Activated CD8-positive, alpha-beta T cell treated with anti-CD3 and anti-CD28 coated beads, Interleukin-2, amount 10 ng/mL, durations not matched to agents 7 days and 5 days (primary cell): ENCODE measurements at places on chromosomes 4 and X.
A peak's percentile ranks its signal among the peaks of the same experiment; 100 is the strongest.

DNA sequence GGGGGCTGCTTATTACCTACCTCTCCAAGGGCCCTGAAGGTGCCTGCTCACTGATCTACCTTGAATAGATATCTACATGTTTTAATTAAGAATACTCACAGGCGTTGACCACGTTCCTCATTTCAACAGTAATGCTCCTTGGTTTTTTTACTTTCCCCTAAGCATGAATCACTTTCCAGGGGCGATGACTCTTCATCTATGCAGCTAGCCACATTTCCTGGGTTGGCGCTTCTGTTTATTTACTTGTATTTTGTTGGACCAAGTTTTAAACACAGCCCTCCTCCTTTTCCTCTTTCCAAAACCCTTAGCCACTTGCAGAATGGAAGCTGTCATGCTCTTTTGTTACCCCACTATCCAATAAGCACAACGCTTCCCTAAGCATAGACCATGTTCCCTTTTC, 50.8 kb downstream of the CBLL2 start:
- DNase-seq = no peak
- no peak overlapping the region for H3K4me3 ChIP-seq
- no peaks in the 10 kb centered on the region for H3K4me1 ChIP-seq

DNA sequence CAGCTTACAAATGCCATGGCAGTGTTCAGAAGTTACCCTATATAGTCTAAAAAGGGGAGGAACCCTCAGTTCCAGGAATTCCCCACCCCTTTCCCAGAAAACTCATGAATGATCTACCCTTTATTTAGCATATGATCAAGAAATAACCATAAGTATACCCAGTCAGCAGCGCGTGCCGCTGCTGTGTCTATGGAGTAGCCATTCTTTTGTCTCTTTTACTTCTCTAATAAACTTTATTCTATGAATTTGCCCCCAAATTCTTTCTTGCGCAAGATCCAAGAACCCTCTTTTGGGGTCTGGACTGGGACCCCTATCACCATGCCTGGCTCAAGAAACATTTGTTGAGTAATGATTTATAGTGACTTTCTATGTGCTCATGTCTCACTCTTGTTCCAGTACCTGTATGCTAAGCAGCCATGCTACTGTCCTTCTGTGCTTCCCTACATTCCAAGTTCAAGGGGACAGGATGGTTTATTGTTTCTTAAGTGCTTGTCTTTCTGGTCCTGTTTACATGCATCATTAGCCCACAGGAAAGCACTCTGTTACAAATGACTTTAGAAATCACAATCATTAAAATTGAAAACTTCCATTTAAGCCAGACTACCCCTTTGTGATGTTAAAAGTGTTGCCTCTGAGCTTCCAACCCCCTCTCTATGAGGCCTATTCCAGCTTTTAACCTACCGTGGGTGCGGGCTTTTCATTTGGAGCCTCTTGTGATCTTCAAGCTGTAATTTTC, 63.4 kb upstream of the S100G start:
- no peak overlapping the region for H3K27ac ChIP-seq
- no peak overlapping the region for H3K4me3 ChIP-seq
- H3K4me1 ChIP-seq = peaks cover 15% of the 10 kb centered on the region
- peaks cover 19% of the 10 kb centered on the region for H3K36me3 ChIP-seq

- no peak for DNase-seq
- no peak overlapping the region for H3K4me3 ChIP-seq
- no peaks in the 10 kb centered on the region for H3K36me3 ChIP-seq
These were observed 206.5 kb downstream of the ENOX2 start for GRCh38 chrX:130696542-130696941.

GRCh38 chrX:13790206-13791131, 26.4 kb downstream of the GPM6B start:
- no peak overlapping the region for H3K4me3 ChIP-seq
- H3K36me3 ChIP-seq = no peaks in the 10 kb centered on the region
- H3K27ac ChIP-seq = no peak overlapping the region
- DNase-seq = no peak
- H3K4me1 ChIP-seq = no peaks in the 10 kb centered on the region

- no peak overlapping the region for H3K4me3 ChIP-seq
- no peak for DNase-seq
- no peaks in the 10 kb centered on the region for H3K4me1 ChIP-seq
- H3K27me3 ChIP-seq = no peaks in the 10 kb centered on the region
These were observed 108.1 kb upstream of the PAQR3 start for GRCh38 chr4:79047316-79047715.

- no peaks in the 10 kb centered on the region for H3K4me1 ChIP-seq
- H3K27me3 ChIP-seq = no peaks in the 10 kb centered on the region
- H3K4me3 ChIP-seq = no peak overlapping the region
- H3K36me3 ChIP-seq = no peaks in the 10 kb centered on the region
These were observed 52.1 kb downstream of the TSC22D3 start for GRCh38 chrX:107723511-107723910.

GRCh38 chr4:168920441-168921065, 89.5 kb downstream of the CBR4 start:
- no peak overlapping the region for H3K27ac ChIP-seq
- H3K27me3 ChIP-seq = no peaks in the 10 kb centered on the region
- DNase-seq = no peak
- no peaks in the 10 kb centered on the region for H3K36me3 ChIP-seq

GRCh38 chrX:49695276-49696180, at the start of gene PAGE1:
PAGE1 (minus strand) TSS chrX:49695984; CDS start chrX:49694770, 1,214 bp downstream.
- no peaks in the 10 kb centered on the region for H3K27me3 ChIP-seq
- no peak within 1 kb of the TSS for H3K4me3 ChIP-seq
- H3K36me3 ChIP-seq = no peaks in the 10 kb centered on the region
- no peak within 1 kb of the TSS for H3K27ac ChIP-seq
- H3K4me1 ChIP-seq = no peaks in the 10 kb centered on the region
- no peak for DNase-seq

DNA sequence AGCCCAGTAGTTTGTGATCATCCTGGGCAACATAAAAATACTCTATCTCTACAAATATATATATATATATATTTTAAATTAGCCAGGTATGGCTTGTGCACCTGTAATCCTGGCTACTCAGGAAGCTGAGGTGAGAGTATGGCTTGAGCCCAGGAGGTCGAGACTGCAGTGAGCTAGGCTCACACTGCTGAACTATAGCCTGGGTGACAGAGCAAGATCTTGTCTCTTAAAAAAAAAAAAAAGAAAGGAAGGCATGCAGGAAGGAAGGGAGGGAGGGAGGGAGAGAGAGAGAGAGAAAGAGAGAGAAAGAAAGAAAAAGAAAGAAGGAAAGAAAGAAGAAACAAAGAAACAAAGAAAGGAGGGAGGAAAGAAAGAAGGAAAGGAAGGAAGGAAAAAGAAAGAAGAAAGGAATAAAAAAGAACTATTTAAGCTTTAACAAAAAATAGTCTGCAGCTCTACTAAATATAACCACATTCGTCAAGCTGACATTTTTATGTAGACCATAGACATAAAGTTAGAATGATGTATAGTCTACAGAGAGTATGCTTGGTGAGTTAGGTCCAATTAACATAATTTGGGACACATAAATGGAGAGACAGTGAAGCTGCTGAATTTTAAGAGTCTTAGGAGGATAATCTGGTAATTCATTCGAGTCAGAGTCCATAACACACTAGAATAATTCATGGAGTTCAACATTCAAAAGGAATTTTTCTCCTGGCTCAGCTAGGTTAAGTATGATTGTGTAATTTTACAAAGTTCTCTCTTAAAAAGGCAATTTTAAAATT, 111.9 kb downstream of the GLRA3 start:
- no peaks in the 10 kb centered on the region for H3K36me3 ChIP-seq
- no peak for DNase-seq
- no peaks in the 10 kb centered on the region for H3K4me1 ChIP-seq
- no peak overlapping the region for H3K27ac ChIP-seq
- no peak overlapping the region for H3K4me3 ChIP-seq
- H3K27me3 ChIP-seq = no peaks in the 10 kb centered on the region

DNA sequence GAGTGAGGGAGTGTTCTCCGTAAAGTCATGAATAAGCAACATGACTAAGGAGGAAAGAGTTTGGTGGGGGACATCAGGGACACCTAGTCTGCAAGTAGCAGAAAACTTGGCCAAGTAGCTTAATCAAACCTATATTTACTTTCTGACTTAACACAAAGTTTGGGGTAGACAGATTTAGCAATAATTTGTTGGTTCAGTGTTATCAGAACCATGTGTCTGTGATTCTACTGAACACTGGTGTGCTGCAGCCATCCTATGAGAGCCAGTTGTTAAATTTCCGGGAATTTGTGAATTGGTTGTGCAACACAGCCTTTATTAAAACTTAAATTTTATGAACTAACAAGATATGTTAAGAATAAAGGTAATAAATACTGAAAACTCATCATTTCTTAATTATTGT, 469.3 kb downstream of the C4orf33 start:
- no peak overlapping the region for H3K4me3 ChIP-seq
- H3K27ac ChIP-seq = no peak overlapping the region
- H3K4me1 ChIP-seq = no peaks in the 10 kb centered on the region
- no peaks in the 10 kb centered on the region for H3K36me3 ChIP-seq
- H3K27me3 ChIP-seq = no peaks in the 10 kb centered on the region

GRCh38 chr4:154471526-154472331, 19.9 kb downstream of the DCHS2 start:
- no peaks in the 10 kb centered on the region for H3K36me3 ChIP-seq
- H3K27ac ChIP-seq = no peak overlapping the region
- no peaks in the 10 kb centered on the region for H3K4me1 ChIP-seq
- DNase-seq = no peak
- H3K4me3 ChIP-seq = no peak overlapping the region
- peaks cover 26% of the 10 kb centered on the region for H3K27me3 ChIP-seq

- H3K27ac ChIP-seq = no peak overlapping the region
- no peak for DNase-seq
- H3K4me3 ChIP-seq = no peak overlapping the region
These were observed 96.6 kb downstream of the KIT start for GRCh38 chr4:54754394-54754793.

GRCh38 chrX:65866773-65867172, 173.1 kb downstream of the VSIG4 start:
- H3K36me3 ChIP-seq = peaks cover 9% of the 10 kb centered on the region
- H3K4me3 ChIP-seq = no peak overlapping the region
- H3K4me1 ChIP-seq = peaks cover 58% of the 10 kb centered on the region
- peak overlapping the region; percentile 69 for H3K27ac ChIP-seq
- no peak for DNase-seq

DNA sequence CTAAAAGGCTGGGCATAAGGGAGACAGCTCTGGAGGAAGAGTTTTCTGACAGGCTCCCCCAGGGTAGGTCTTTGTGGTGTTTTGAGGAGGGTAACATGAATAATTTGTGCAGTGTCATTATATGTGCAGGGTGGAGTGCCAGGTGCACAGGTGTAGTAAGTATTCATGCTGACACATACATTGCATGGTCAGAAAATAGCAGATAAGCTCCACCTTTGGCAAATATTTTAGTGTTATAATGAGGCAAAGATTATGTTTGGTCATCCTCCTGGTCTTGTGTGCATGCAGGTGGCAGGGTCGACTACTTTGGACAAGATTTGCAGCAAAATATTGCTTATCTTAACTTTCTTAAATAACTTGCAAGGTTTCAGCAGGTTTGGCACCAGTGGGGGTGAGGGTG, 910.4 kb upstream of the PCDH10 start:
- H3K27me3 ChIP-seq = no peaks in the 10 kb centered on the region
- H3K4me3 ChIP-seq = no peak overlapping the region
- no peaks in the 10 kb centered on the region for H3K36me3 ChIP-seq
- H3K27ac ChIP-seq = no peak overlapping the region
- H3K4me1 ChIP-seq = no peaks in the 10 kb centered on the region

DNA sequence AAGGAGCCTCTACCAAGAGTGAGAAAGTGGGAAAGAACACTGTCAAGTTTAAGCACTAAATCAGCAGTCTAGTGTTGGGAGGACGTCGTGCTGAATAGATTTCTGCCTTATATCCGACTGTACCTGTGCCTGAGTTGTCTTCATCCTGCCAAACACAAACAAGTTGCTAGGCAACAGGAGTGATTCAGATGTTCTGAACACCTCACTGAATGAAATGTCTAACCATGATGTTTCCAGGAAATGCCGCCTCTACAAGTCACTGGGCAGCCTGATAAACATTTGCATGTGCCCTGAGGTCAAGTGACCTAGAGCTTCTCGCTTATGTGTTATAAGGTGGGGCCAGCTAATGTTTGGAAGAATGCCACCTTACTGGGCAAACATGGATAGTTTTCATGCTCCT, 37.9 kb downstream of the SGMS2 start:
- peaks cover 6% of the 10 kb centered on the region for H3K27me3 ChIP-seq
- H3K36me3 ChIP-seq = no peaks in the 10 kb centered on the region
- no peaks in the 10 kb centered on the region for H3K4me1 ChIP-seq
- DNase-seq = peak; percentile 21

- no peaks in the 10 kb centered on the region for H3K36me3 ChIP-seq
- H3K4me3 ChIP-seq = no peak overlapping the region
- no peak for DNase-seq
- H3K27me3 ChIP-seq = no peaks in the 10 kb centered on the region
- H3K4me1 ChIP-seq = no peaks in the 10 kb centered on the region
- H3K27ac ChIP-seq = no peak overlapping the region
These were observed 180.8 kb downstream of the FRMPD4 start for GRCh38 chrX:12319003-12319519.

- peaks cover 35% of the 10 kb centered on the region for H3K4me1 ChIP-seq
- H3K36me3 ChIP-seq = no peaks in the 10 kb centered on the region
- no peak overlapping the region for H3K27ac ChIP-seq
- no peak overlapping the region for H3K4me3 ChIP-seq
These were observed 77.1 kb downstream of the RBM47 start for GRCh38 chr4:40552536-40552935.

DNA sequence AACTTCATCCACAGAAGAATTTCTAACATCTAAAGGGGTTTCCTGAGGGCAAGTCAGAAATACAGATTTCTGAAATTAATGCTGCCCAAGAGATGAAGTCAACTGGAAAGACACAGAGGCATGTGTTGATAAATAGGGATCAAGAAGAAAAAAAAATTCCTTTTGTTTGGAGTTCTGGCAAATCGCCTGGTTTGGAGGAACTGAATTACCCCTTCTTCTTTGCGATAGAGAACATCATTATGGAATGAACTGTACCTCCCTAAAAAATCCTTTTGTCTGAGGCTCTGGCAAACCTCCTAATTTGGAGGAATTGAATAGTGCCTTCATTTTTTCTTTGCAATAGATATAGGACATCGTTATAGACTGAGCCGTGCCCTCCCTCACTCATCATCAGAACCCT, 200.9 kb downstream of the DHRSX start:
- no peak for DNase-seq
- no peak overlapping the region for H3K4me3 ChIP-seq
- H3K4me1 ChIP-seq = no peaks in the 10 kb centered on the region
- H3K36me3 ChIP-seq = peaks cover 5% of the 10 kb centered on the region

DNA sequence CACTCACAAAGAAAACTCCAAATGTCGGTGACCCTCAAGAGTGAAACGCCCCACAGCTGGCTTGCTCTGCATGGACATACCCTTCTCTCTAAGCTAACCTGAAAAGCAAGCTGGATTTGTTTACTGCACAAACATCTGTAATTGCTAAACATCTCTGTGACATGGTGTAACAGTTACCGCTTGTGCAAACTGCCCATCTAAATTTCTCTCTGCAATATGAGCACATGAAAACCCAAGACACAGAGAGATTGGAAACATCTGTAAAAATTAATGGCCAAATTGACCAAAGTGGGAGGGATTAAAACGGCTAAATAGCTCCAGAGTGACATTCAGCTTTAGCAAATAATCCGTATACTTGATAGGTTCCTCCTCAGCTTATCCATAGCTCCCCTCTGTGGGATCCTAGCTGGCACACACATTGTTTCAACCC, 155.0 kb upstream of the MAP3K15 start:
- H3K4me1 ChIP-seq = peaks cover 24% of the 10 kb centered on the region
- H3K4me3 ChIP-seq = no peak overlapping the region
- peak overlapping the region; percentile 3 for H3K27ac ChIP-seq
- DNase-seq = no peak
- H3K27me3 ChIP-seq = no peaks in the 10 kb centered on the region
